ENCODE measurements at places on chromosomes 3 and 15.

DNA sequence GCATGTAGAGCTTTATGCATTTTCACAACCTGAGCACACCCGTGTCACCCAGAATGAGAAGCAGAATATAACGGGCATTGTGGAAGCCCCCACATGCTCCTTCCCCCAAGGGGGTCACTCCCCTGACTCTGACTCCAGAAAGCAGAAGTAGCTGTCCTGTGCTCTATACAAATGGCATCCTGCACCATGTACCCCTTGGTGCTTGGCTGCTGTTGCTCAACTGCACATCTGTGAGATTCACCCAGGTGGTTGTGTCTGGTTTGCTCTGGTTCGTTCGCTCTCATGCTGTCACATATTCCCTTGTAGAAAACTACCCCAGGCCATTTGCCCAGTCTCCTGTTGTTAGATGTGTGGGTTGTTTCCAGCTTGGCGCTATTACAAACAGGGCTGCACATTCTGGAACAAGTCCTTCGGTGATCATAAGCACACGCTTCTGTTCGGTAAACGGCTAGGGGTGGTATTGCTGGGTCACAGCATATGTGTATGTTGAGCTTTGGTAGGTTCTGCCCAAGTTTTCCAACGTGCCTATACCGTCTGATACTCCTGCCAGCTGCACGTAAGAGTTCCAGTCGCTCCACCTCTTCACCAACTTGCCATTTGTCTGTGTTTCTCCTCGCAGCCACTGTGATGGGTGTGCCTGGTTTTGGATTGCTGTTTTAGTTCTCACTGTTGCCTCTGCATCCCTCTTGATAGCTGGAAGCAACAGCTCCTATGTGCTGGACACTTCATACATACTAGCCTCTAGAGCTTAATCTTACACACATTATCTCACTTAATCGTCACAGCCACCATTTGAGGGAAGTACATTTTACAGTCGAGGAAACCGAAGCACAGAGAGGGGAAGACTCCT lies 65.4 kb upstream of the SLC6A6 start:
- DNase-seq = no peak

GRCh38 chr3:23649448-23649847 lies 156.3 kb upstream of the UBE2E1 start:
- no peak for DNase-seq

- no peak for DNase-seq
These were observed 271.5 kb upstream of the COL8A1 start for GRCh38 chr3:99366663-99367429.

- no peak for DNase-seq
These were observed 146.9 kb upstream of the CADPS start for GRCh38 chr3:63022114-63022513.

DNA sequence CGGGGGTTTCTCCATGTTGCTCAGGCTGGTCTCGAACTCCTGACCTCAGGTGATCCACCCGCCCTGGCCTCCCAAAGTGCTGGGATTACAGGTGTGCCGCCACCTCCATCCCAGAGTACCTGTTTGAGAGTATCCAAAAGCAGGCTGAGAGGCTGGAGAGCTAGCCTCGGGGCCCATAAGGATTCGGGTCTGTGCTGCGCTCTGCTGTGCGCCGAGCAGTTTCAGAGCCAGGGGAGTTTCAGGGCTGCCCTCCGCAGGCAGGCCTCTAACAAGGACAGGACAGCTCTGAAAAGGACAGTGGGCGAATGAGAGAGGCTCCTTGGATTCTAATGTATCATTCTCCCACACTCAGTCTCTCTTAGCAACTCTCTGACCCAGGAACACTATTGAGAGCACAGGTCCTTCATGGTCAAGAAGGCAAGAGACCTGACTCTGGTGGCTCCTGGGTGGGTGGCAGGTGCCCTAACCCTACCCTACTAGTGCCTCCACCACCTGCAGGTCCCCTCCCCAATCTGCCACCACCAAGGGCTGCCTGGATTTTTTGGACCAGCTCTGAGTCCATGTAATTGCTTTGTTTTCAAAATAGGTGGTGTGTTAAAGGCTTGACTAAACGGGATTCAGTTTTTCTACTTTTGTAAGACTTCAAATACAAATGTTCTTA lies 27.8 kb downstream of the MAGEF1 start:
- no peak for DNase-seq

- DNase-seq = peak; percentile 47
These were observed 6.5 kb upstream of the TBC1D23 start for GRCh38 chr3:100254168-100254777.

GRCh38 chr3:17802950-17803349 lies 60.5 kb upstream of the TBC1D5 start:
- no peak for DNase-seq

DNA sequence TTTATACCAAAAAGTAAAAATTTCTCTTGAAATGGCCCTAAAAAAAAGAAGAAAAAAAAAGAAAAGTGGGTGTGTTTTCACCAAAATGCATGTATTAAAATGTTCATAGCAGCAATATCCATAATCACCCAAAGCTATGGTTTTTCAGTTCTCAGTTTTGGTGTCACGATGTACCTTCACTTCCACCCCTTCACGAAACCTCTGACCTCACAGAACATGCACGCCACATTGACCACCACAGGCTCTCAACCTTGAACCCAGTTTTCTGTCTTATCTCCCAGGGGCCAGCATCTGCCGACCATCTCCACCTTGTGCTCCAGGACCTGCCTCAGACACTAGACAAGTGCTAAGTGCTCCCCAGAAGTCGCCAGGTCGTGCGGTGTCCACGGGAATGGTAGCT lies 30.4 kb downstream of the COLQ start:
- no peak for DNase-seq

DNA sequence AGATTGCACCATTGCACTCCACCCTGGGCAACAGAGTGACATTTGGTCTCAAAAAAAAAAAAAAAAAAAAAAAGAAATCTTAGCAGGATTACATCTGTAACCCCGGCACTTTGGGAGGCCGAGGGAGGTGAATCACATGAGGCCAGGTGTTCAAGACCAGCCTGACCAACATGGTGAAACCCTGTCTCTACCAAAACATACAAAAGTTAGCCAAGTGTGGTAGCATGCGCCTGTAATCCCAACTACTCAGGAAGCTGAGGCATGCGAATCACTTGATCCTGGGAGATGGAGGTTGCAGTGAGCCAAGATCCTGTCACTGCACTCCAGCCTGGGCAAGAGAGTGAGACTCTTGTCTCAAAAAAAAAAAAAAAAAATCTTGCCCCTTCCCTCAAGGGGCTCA lies 40.4 kb downstream of the LIPC start:
- no peak for DNase-seq

DNA sequence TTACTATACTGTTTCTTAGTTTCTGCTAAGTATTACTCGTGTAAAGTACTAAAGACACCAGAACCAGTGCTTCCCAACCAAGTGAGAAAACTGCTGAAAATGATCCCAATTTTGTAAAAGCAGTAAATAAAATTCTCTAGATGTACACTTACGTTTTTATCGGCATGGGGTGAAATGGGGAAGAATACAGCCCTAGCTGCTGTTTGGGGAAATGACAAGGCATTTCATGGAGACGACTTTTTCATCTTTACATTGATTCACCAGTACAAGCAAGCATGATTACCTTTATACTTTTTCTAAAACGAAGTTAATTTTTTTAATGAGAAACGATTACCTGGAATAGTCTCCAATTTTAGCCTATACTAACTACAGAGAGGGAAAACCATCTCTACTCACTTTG lies 1.4 kb downstream of the PSMD6 start:
- no peak for DNase-seq

DNA sequence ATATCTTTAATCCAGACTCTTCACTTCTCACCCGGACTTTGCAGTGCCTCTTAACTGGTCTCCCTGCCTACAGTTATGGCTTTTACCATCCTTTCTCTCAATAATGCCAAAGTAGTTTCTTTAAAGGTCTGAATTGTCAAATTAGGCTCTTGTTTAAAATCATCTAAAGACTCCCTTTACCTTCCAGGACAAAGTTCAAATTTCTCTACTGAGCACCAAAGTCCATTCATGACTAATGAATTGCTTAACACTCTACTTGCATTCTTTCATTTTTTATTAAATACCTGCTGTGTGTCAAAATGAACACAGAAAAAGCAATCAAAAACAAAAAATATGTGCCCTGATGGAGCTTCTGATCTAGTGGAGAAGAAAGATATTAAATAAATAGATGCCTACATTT lies 472.4 kb upstream of the UBE2E2 start:
- DNase-seq = no peak

DNA sequence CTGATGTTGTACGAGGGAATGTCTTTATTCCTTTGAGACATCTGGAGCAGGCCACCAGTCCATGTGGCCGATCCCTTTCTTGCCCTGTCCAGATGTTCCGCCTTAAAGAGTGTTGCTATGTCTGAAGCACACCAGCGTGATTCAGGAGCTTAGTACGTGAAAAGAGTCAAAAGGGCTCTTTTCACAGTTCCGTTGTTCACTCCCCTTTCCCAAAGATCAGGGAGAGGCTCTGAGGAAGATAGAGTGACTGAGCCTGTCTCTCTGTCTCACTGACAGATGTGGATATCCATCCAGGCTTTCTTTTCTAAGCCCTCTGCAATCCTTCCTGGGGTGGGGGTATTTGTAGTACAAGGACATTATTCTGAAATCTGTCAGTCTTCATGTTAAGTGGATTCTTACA lies 262.5 kb upstream of the LRTM1 start:
- DNase-seq = no peak

GRCh38 chr15:82036461-82036860 lies 9.4 kb downstream of the MEX3B start:
- no peak for DNase-seq

DNA sequence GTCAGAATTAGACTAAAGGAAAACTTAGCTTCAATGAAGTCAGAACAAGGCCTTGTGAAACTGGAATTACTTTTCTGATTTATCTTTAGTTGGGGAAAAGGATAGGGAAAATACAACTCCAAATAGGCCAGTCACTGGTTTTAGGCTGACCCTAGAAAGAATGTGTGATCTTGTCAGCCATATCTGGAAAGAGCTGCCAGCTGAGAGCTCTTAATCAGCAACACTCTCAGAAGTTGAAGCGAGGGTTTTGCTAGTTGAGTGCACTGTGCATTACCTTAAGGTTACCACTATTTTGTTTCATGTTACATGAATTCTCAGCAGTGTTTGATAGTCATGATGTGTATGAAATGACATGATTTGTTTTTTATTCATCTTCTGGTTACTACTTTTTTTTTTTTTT lies 905.3 kb upstream of the ALCAM start:
- no peak for DNase-seq

DNA sequence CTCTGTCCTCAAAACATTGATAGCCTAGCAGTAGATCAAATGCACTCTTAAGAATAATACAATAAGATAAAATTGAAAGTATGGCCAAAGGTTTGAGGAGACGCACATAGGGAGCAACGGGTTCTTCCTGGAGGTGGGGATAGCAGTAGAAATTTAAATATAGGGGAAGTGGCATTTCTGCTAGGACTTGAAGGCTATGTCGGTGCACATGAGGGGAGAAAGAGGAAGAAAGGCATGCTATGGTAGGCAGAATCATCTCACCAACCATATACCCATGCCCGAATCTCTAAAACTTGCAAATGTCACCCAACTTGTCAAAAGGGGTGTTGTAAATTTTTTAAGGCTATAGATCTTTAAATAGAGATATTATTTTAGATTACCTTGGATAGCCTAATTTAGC lies 735.1 kb upstream of the LMCD1 start:
- DNase-seq = no peak

DNA sequence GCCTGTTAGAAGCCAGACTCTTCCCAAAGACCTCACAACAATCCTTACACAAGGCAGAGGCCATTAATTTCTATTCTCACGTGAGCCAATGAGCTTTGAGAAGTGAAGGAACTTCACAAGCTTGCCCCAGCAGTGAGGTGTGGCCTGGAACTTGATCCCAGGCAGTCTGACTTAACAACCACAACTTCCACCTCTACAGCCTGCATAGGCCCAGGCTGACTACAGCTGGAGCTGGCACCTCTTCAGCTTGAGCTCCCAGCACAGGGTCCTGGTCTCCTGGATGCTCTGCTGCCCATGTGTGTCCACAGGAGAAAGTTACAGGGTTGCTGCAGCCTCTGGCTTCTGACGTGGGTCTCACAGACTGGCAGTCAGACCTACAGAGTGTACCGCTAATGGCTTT lies 111.0 kb downstream of the ERC2 start:
- no peak for DNase-seq

DNA sequence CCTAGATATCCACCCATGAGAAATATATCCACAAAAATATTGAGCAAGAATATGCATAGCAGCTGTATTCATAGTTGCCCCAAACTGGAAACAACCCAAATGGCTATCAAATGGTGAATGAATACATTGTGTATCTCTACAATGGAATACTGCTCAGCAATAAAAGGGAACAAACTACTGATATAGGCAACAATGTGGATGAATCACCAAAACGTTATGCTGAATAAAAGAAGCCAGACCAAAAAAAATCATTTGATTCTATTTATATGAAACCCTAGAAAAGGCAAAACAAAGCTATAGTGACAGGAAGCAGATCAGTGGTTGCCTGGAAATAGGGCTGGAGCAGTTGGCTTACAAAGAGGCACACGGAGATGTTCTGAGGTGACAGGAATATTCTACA lies 15.5 kb upstream of the CMTM7 start:
- no peak for DNase-seq

- peak; percentile 15 for DNase-seq
These were observed 46.8 kb downstream of the EOMES start for GRCh38 chr3:27675287-27675686.

GRCh38 chr3:152021951-152022461 lies 148.6 kb downstream of the SUCNR1 start:
- DNase-seq = peak; percentile 88

GRCh38 chr3:45568848-45569762 lies 25.4 kb upstream of the LIMD1 start:
- DNase-seq = no peak

DNA sequence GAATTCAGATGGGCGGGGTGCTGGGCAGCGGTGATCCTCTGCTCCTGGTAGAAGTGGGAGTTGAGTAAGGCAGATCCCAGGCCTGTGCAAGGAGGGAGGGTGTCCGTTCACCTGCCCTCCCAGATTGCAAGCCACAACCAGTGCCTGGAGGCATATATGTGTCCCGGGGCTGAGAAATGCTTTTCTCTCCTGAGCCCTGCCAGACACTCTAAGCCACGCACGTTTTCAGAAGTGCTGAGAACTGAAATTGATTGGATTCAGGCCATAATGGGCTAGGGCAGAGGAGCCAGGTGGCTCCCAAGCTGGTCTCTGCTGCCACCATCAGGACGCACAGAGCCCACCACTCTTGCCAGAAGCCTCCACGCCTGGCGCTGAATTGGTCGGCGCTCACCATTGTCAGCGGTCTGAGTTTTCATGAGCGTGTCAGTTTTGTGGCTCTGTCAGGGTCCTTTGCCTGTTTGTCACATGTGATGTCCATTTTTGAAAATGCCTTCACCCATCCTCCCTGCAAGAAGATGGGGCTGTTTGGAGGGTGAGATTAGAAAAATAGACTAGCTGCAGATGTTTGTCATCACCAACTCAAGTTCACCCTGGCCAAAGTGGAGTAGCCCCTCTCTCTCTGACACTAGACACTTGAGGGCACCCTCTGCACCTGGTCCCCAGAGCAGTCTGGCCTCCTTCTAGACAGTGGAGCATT lies 15.4 kb upstream of the BFSP2 start:
- DNase-seq = peak; percentile 53

DNA sequence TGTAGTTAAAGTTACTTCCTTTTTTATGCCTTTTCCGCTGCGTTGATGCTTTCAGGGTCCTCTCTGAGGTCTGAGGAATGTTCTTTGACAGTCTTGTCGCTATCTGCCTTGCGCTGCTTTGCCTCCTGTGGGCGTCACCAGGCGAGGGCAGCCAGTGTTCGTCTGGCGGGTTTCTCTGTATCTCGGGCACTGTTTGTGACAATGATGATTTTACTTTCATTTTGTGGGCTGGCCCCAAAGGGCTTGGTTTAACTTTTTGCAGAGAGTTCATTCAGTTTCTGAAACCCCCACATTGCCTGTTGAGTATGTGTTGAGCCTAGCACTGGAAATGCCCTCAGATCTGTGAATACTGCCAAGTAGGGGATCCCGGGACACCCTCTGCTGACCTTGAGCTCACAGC lies 24.6 kb upstream of the SACM1L start:
- DNase-seq = no peak

Data from RWPE1 (cell line).